ENCODE measurements at places on chromosomes 12 and 14. TPM values are rescaled to one million over a fixed set of nuclear protein-coding genes. Genes with fewer than 3 reads are reported as not detected.

Gene FGD4
- 0.16 TPM for total RNA-seq

Gene TMEM132C
- total RNA-seq, result not detected

Gene NEDD1
- 58.2 TPM for total RNA-seq

Gene CD27
- 59.0 TPM for total RNA-seq

Gene C12orf60
- 1.5 TPM for total RNA-seq
